ENCODE measurements at places on chromosomes 4 and X.

DNA sequence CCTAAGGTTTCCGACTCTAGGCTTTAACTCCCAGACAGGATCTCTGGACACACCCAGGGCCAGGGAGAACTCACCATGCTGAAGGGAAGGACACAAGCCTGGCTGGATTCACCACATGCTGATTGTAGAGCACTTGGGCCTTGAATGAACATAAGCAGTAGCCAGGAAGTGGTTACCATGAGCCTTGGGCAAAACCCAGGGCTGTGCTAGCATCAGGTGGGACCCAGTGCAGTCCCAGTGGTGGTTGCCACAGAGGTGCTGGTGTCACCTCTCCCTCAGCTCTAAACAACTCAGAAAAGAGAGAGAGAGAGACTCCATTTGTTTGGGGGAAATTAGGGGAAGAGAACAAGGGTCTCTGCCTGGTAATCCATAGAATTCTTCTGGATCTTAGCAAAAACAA, 77.0 kb downstream of the KLHL13 start:
- no peak for DNase-seq

- no peak for DNase-seq
Observed at GRCh38 chr4:25801594-25801993, 61.2 kb downstream of the SEL1L3 start.

DNA sequence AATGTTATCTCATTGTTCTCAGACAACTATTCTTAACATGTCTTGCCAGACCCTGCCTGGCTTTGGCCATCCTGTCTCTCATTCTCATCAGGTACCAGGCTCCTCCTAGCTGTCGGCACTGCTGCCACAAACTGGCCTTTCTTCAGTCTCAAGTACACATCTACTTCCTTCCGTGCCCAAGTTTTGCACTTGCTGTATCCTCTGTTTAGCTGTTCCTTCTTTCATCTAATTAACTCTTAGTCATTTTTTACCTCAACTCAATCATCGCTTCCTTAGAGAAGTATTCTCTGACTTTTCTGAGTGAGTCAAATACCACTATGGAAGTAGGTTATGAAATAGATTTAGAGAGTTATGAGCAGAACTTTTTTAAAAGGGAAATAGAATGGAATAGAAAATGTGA, 19.7 kb downstream of the CXCL3 start:
- no peak for DNase-seq

GRCh38 chrX:53681661-53682060, 4.9 kb downstream of the HUWE1 start:
- DNase-seq, result no peak

- DNase-seq, result no peak
Observed at GRCh38 chrX:13287816-13288215, 32.0 kb downstream of the ATXN3L start.

- peak; percentile 40 for DNase-seq
Observed at GRCh38 chrX:11427453-11428071, 134.3 kb downstream of the AMELX start.

DNA sequence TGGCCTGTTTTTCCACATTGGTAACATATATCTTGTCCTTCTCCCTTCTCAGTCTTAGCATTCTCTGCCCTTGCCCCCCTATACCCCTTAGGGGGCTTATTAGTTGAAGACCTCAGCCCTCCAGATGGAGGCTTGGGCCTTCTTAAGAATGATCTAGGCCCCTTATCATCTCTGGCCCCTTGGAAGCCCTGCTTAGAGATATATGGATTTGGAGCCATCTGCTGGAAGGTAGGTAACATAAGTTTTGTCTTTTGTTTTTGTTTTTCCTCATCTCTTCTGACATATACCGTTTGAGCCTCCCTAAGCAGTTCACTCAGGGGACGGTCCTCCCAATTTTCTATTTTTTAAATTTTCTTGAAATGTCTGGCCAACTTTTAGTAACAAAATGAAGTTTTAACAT, 48.3 kb upstream of the NAP1L2 start:
- DNase-seq, result no peak

GRCh38 chrX:27078371-27078770, 384.8 kb downstream of the PPP4R3C start:
- no peak for DNase-seq

DNA sequence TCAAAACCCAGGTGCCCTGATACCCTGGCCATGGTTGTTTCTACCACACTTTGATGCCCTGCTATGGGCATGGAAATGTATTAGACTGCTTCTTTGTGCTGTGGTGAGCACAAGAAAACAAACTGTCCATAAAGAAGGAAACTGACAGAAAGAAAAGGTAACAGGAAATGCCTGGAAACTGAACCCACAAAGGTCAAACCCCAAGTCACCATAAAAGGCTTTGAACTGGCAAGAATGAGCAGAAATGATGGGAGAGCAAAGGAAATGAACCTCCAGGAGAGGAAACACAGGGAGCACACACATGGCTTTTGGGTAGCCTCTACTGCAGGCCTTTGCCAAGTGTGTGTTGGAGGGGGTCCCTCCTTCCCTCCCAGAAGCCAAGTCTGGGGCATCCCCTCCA, 35.0 kb downstream of the LHFPL1 start:
- no peak for DNase-seq

Data from gastrocnemius medialis (tissue), 4 donors.